NCI-H2081 (cell line): ENCODE measurements at places on chromosomes 16 and 17.

DNA sequence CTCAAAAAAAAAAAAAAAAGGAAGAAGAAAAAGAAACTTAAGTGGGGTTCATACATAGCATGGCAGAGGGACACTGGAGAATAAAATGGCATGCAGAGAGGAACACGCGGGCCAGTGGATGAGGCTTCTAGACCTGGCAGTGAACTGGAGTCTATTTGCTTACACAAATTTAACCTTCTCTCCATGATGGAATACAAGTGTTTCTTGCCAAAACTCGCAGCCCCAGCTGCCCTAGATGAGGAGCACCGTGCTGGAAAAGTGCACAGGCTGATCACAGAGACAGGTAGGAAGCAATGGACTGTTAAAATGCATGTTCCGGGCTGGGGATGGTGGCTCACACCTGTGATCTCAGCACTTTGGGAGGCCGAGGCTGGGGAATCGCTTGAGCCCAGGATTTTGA lies 9.3 kb downstream of the SSTR2 start:
- no peak for DNase-seq

DNA sequence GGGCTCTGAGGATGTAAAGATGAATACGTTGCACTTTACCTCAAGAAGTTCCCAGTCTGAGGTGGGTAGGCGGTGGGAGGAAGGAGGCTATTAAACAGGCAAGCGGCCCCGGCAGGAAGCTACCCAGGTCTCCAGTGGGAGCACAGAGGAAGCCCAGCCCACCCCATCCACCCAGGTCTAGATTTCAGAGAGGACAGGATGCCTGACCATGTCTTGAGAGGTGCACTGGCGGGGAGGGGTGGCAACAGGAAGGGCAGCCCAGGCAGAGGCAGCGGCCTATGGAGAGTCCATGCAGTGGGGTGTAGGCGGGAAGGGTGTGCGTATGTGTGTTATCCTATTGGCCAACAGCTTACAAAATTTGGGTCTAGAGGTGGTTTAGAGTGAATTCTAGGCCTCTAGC lies 13.9 kb downstream of the SARM1 start:
- DNase-seq, result no peak

DNA sequence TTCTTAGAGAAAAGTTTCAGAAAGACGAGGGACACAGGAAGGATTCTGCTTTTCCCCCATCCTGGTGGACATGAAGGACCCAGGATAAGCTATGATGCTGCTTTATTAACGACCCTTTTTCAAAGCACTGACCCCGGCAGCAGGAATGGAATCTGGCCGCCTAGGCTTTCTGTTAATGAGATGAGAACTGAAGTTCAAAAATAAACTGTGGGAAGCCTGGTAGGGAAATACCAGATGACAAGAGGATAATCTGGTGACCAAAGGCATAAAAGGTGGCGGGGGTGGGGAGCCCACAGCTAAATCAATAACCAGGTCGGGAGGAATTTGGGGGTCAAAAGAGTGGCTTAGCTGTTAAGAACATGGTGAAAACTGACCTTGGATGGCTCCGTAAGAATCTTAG lies 171.0 kb downstream of the XYLT1 start:
- DNase-seq, result no peak

GRCh38 chr17:72423286-72423589 lies 302.4 kb downstream of the SOX9 start:
- DNase-seq, result no peak

DNA sequence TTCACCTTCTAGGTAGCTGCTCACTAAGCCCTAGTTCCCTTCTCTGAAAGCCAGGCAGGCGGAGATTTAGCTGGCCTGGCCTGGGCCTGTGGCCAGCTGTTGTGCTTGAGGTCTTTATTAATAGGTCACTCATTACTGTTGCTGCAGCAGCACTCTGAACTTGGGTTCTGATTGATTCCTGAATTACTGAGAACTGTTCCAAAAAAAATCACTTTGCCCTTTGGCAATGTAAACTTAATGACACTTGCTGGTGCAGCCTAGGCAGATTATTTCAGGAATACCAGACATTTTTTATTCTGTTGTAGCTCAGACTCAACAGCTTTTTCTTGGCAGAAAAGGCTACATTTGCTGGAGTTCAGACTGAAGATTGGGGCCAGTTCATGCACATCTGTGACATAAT lies 2.7 kb downstream of the TOM1L1 start:
- no peak for DNase-seq

DNA sequence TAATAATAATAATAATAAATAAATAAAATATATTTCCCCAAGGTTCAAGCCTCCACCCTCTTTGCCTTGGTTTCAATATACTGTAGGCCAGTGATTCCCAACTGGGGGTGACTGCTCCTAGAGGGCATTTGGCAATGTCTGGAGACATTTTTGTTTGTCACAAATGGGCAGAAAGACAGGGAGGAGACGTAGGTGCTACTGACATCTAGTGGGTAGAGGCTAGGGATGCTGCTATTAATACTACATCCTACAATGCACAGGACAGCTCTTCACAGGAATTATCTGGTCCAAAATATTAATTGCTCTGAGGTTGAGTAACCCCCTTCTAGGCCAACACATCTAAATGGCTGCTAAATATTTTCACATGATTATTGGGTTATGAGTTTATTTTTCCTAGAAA lies 12.8 kb upstream of the PRR14 start:
- DNase-seq, result no peak

DNA sequence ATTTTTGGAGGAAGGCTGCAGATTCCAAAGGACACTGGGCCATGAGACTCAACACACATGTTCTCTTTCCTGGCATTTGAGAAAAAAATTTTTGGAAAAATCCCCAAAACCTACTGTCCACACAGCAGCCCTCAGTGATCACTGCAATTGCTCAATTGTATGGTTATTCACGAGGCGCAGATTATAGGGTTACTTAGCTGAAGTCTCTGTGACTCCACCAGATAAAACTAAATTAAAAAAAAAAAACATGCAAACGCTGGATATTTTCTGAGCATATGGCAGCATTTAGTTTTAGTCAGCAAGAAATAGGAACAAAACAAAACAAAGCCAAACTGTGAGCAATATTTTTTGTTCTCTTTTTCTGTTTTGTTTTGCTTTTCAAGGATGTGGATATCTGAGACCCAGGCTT lies 83.8 kb upstream of the FAM20A start:
- no peak for DNase-seq

GRCh38 chr16:1288813-1289476 lies 20.5 kb upstream of the UBE2I start:
- DNase-seq, result peak; percentile 59

DNA sequence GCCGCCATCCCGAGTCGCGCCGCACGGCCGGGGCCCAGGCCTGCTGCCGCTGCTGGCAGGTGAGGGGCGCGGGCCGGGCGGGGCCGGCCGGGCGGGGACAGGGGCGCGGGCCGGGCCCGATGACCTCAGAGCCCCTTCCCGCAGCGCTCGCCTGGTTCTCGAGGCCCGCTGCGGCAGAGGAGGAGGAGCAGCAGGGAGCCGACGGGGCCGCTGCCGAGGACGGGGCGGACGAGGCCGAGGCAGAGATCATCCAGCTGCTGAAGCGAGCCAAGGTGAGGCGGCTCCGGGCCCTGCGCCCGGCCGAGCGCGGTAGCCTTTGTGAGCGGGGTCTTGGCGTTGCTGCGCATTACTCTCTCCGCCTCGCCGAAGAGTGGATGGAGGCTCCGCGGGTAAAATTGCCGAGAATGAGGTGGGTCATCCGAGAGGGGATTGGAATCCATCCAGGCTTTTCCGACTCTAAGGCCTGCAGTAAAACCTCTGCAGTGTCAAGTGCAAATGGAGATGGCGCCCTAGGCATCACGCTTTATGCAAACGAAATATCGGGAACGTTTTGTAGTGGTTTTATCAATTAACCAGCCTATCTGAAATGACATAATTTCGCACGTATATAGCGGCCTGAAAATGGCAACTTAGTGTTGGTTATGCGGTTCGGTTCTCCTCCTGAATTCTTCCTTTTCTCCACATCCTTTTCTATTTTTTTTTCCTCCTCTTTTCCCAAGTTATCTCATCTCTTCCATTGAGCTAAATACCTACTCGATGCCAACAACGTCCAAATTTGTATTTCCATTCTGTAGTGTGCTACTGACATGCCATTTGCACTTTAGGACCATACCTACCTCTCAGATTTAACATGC lies 577 bp downstream of the TTC19 start:
- peak; percentile 63 for DNase-seq

DNA sequence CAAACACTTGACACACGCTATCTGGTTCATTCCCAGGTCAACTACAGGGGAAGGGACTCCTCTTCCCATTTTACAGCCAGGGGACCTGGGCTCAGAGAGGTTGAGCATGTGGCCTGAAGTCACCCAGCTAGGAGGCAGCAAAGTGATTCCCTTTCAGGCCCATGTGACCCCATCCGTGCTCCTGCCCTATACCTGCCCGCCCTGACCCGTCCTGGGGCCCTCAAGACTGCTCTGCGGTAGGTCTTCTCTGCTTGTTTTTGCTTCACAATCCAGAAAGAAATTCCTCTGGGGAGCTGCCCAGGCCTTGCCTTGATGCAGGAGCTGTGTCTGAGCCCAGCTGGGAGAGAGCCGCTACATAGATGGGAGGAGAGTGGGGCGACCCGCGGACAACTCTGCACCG lies 161.4 kb downstream of the SDK2 start:
- no peak for DNase-seq

GRCh38 chr17:62870552-62870971 lies 62.4 kb upstream of the MARCHF10 start:
- no peak for DNase-seq

DNA sequence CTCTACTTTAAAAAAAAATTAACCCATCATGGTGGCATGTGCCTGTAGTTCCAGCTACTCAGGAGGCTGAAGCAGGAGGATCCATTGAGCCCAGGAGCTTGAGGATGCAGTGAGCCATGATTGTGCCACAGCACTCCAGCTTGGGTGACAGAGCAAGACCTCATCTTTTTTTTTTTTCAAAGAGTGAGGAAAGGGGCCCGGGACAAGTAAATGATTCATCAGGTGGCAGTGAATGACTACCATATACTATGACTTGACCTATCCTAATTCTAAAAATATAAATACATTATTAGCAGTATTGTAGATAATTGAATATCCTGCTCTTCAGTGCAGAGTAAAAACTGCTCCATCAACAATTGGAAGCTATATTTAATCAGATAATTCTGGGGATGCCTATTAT lies 55.3 kb downstream of the CLUH start:
- no peak for DNase-seq

DNA sequence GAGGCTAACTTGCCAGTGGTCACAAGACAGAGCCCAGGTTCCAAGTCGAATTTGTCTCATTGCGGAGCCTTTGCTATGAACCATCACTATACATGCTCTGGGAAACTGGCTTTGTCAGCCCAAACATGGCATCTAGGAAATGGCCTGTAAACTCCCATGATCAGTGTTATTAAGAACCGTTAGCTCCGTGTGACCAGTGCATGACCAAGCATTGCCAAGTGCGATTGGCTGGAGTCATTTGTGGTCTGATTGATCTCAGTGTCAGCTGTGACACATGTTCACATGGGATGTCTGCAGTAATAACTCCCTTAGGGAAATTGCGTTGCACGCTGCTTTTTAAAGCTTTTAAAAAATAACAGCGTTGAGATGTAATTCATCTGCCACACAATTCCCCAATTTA lies 18.6 kb upstream of the CDH3 start:
- no peak for DNase-seq
